Sigmoid colon (tissue), 7 donors: ENCODE measurements at places on chromosomes 13 and 19.

GRCh38 chr13:42272115-42272803 is at the start of gene AKAP11:
AKAP11 (plus strand) TSS chr13:42272152; CDS start chr13:42286349, 14,197 bp downstream.
- peak; percentile 76 for DNase-seq

DNA sequence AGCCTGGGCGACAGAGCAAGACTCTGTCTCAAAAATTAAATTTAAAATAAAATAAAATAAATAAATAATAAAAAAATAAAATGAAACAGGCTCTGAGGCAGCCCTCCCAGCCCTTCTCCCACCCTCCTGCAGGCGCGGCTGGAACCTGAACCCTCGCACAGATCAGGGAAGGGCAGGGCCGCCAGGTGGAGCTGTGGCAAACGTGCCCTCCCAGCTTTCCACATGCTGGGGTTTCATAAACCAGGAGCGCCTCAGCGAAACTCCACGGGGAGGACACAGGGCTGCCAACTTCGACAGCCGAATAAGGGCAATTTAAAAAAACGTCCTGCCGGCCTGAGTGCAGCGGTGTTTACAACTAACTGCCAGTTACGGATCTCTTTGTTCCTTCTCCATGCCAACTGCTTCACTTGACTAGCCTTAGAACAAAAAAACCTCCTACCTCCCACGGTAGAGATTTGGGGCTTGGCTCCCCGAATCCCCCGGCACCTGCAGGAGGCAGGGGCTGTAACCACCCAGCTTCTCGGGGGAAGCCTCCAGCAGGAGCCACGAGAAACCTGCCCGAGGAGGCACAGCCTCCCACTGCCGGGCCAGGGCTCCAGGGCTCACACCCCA is 15.9 kb downstream of the ZNF787 start:
- peak; percentile 95 for DNase-seq

GRCh38 chr13:102799426-102800144 is 666 bp downstream of the BIVM start:
- DNase-seq = peak; percentile 69

DNA sequence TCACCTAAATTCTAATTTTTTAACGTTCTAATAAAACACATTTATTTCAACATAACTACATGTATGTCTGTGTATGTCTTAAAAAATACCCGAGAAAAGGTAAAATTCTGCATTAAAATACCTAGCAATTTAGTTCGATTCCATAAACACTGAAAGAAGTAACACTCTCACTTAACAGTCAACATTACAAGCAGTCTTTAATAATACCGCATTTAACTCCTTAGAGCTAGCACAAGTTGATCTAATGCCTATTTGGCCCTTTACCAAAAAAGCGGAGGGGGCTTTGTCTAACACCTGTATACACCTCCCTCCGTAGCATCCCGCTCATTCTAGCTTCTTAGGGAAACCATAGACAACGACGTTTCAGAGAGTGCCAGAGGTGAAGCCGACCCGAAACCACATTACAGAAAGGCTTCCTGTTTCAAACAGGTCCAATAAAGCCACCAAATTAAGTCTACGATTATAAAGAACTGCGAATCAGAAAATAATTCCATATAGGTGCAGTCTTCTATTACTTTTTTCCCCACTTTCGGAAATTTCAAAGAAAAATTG is 1.2 kb downstream of the SPART start:
- DNase-seq = no peak

DNA sequence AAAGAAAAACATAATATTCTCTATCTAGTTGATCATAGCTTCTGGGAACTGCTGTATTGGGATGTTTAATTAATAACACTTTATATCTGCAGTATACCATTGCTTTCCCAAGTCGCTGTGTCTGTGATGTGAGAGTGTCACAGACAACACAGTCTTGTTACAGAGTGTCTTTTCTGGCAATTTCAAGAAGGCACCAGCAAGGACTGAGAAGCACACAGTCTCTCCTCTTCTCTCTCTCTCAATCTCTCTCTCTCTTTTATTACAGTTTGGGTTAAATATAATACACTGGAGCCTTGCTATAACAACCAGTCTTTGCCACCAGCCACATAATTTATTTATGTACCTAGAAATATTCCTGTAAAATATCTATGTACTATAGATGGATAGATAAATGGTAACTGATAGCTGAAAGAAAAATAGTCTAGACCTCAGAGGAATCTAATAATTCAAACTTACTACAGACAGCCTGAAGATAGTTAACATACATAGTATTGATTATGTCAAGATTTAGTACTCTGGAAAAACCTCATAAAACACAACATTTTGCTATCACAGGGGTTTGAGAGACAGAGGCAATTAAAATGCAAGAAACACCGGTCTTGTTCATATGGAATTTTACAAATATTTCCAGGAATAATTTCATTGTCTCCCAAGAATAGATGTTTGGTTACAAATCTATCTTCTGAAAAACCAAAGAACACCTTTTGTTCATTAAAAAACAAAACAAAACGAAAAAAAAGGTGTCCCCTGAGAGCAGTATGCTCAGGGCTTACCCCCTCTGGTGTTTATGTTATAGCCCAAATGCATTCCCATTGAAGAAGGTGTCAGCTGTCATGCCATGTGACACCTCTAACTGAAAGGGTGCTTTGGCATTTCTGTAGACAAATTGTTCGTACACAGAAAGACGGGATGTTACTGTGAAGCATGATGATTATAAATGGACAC is 507.8 kb downstream of the TBC1D4 start:
- no peak for DNase-seq
